ENCODE measurements at places on chromosomes 5 and 9. TPM values are rescaled to one million over a fixed set of nuclear protein-coding genes. Genes with fewer than 3 reads are reported as not detected.
A peak's percentile ranks its signal among the peaks of the same experiment; 100 is the strongest.

DNA sequence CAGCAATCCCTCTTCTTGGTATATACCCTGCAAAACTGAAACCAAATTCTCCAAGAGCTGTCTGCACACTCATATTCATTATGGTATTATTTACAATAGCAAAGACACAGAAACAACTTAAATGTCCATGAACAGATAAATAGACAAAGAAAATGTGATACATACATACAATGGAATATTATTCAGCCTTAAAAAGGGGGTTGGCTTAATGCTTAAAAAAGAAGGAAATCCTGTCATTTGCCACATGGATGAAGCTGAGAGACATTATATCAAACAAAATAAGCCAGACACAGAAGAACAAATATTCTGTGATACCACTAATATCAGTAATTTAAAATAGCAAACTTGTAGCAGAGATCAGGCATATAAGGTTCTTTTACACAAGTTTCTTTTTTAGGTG, 46.5 kb upstream of the GAS1 start:
- H3K36me3 ChIP-seq, result no peaks in the 10 kb centered on the region
- H3K4me1 ChIP-seq, result no peaks in the 10 kb centered on the region
- no peak for DNase-seq
- H3K27me3 ChIP-seq, result peaks cover 26% of the 10 kb centered on the region
- H3K27ac ChIP-seq, result no peak overlapping the region

DNA sequence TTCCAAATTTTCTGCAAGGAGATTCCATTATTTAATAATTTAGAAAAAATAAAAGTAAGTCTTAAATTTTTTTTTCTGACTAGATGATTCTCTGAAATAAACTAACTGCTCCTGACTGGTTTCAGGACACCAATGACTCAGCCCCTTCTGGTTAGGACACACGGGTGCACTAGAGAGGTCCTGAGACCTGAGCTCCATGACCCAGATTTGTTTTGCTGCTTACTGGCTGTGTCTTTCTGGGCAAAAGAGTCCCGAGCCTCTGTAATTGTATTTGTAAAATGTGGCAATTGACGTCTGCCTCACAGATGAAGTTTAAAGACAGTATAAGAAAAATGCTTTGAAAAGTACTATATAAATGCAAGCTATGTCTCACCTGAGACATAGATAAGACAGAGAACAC, 89.1 kb downstream of the SLC24A2 start:
- no peak overlapping the region for H3K27ac ChIP-seq
- no peaks in the 10 kb centered on the region for H3K36me3 ChIP-seq
- no peak for DNase-seq
- no peak overlapping the region for H3K4me3 ChIP-seq
- no peaks in the 10 kb centered on the region for H3K4me1 ChIP-seq

Gene REEP2
- total RNA-seq, result 0.40 TPM

Gene TAF1L
- 0.05 TPM for total RNA-seq

DNA sequence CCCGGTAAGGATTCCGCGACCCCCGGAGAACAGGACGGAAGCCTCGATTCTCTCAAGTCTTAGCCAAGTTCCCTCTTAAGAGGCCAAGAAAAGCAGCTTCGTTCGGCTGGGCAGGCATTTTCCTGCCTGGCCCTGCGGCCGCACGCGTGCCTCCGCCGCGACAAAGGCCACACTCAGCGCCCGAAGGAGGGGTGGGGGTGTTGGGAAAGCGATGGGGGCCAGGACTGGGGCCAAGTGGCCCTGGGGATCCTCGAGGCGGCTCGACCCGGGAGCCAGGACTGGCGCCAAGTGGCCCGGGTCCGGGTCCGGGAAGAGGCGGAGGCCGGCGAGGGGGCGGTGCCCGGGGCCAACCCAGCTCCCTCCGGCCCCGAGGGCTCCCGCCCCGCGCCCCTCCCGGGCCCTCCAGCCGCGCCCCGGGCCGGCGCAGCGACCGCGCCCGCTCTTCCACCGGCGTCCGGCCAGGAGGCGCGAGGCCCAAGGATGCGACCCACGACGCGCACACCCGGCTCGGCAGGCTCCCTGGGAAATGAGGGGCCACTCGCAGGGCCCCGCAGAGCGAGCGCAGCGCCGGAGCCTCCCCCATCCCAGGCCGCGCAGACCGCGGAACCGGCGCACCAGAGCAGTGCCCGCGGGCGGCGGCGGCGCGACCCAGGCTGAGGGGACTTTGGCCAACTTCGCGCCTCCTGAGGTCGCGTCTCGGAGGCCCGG, 756 bp downstream of the VAV2 start:
- peaks cover 5% of the 10 kb centered on the region for H3K27me3 ChIP-seq
- peak overlapping the region; percentile 78 for H3K4me3 ChIP-seq
- H3K36me3 ChIP-seq, result no peaks in the 10 kb centered on the region

Gene ARHGEF37
- 0.25 TPM for total RNA-seq

Data from T-helper 17 cell (primary cell).